Activated CD4-positive, alpha-beta T cell treated with anti-CD3 and anti-CD28 coated beads for 4 hours (primary cell): ENCODE measurements at places on chromosomes 3 and 15.

GRCh38 chr3:139934613-139935015, 371 bp upstream of the CLSTN2 start:
- no peak for DNase-seq

- no peak for DNase-seq
These were observed 25.0 kb upstream of the ACAP2 start for GRCh38 chr3:195467641-195468390.

- DNase-seq: no peak
These were observed 27.4 kb downstream of the METTL6 start for GRCh38 chr3:15399970-15400369.

DNA sequence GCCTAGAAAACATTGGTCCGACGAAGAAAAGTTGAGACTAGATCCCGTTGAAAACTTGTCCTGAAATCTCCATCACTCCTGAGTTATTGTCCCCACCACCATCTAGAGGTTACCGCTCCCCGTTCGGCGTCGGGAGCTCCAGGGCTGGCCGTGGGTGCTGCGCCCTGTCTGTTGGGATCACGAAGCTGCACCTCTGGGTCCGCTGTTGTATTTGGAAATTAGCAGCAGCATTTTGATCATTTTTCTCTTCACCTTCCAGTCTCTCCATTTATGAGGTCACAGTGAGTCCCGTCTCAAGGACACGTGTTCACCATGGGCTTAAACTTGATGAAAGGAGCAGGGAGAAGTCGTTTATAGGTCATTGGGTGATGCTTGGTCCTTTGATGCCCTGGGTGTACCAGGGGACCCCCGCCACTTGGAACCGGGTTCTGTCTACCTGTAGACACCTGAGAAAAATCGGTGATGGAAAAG, 565 bp downstream of the MANF start:
- DNase-seq: no peak

DNA sequence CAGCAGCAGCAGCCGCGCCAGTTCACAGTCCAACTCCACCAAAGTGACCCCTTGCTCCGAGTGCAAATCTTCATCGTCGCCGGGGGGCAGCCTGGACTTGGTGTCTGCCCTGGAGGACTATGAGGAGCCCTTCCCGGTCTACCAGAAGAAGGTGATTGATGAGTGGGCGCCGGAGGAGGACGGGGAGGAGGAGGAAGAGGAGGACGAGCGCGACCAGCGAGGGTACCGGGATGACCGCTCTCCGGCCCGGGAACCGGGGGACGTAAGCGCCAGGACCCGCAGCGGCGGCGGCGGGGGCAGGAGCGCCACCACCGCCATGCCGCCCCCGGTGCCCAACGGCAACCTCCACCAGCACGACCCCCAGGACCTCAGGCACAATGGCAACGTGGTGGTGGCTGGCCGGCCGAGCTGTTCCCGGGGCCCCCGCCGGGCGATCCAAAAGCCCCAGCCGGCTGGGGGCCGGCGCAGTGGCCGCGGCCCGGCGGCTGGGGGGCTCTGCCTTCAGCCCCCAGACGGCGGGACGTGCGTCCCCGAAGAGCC, 224.1 kb upstream of the IL12A start:
- DNase-seq: no peak

- DNase-seq: no peak
These were observed 324.0 kb upstream of the SLCO3A1 start for GRCh38 chr15:91529534-91529933.

GRCh38 chr3:128447561-128448013, 19.1 kb downstream of the DNAJB8 start:
- peak; percentile 20 for DNase-seq

DNA sequence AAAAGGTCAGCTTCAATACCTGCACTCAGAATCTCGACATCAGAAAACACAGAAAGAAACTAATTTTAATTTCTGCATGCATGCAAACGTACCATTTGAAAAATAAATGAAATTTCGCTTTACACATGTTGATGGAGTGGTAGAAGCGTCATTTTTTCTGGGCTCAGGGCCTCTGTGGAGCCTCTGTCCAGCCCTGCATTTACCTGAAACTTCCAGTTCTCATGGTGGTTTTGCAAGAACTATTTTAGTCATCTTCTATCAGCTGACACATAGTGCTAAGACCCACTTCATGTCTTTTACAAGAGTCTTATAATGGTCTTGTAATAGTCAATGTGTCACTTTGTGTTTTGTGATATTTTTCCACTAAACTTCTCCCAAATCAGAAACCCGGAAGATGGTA, 5.3 kb downstream of the KY start:
- DNase-seq: no peak

DNA sequence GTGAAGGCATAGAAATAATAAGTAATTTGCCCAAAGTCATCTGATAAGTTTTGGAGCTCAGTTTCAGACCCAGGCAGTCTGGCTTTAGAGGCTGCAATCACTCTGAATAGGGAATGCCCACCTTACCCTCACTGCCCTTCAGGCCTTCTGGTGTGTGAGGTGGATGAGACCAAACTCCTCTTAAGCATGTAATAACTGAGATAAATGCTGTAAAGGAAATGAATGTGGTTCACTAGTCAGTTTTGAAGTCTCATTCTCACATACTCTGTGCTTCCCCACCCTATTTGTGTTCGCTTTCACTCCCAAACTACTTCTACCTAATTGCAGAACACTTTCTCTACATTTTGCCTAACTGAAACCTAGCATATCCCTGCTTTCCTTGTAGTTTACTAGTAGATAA, 144.1 kb downstream of the FILIP1L start:
- DNase-seq: no peak

- DNase-seq: no peak
These were observed 1214.8 kb downstream of the NSUN3 start for GRCh38 chr3:95277613-95278012.

DNA sequence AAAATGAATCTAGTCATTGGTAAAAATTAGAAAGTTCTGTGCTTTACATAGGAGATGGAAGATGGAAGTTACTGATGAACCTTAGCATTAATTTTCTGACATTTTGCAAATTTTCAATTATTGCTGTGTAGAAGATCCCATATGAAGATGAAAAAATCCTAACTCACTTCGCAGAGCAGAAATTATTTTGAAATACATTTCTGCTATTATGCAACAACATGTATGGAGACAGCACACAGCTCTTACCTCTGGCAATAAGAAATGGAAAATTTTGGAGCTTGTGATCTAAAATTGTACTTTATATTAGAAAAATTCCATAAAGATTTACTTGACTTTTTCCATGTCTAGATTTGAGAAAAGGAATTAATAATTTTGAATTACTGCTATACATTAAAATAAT, 177.9 kb downstream of the WDR72 start:
- DNase-seq: no peak

DNA sequence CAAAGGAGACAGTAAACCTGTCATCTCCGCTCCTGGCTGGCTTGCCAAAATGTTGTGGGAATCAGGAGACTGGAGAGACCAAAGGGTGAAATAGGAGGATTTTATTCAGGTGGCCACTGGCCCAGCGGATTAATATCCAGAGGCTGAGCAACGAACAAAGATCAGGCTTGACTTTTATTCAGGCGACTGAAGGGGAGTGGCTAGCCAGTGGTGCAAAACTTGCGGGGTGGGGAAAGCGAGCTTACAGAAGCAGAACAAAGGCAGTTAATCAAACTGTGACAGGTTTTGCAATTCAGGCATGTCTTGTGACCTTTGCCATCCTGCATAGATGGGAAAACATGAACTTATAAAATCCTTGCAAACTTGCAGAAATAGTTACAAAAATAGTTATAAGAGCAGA, 19.8 kb upstream of the ACAD9 start:
- DNase-seq: no peak

- DNase-seq: no peak
These were observed 19.6 kb downstream of the ATG7 start for GRCh38 chr3:11291808-11292207.

DNA sequence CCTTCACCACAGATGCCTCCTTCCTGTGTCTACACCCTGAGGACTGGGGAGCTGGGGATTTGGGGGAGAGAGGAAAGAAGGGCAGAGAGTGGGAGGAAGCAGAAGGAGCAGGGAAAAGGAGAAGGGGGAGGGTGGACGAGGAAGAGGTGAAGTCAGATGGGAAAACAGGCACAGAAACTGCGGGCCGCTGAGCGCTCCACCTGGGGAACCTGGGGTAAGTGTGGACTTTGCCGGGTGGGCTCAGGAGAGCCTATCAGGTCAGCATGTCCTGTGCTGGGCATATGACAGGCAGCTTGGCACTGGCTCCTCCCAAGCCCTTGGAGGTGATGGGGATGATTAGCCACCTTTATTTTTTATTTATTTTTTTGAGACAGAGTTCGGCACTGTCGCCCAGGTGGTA, 62.6 kb downstream of the CORO2B start:
- DNase-seq: no peak

GRCh38 chr3:135456108-135456790, 509.3 kb upstream of the PPP2R3A start:
- DNase-seq: no peak

DNA sequence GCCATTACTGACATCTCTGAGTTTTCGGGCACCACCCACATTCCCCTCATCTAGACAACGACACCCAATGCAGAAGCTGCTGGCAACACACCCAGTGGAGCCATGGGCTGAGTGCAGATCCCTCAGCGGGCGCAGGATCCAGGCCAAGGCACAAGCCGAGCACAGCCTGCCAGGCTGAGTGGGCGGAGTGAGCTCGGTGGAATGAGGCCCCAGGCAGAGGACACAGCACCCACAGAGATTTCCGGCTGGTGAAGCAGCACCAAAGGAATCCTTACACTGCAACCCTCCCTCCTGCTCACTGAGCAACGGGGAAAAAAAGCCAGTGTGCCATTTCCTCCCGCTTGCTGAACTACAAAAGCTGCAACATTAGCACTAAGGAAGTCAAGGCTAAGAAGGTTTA, 34.3 kb downstream of the ZMAT3 start:
- DNase-seq: peak; percentile 39

GRCh38 chr15:43505738-43506137, 11.7 kb upstream of the MAP1A start:
- DNase-seq: no peak

DNA sequence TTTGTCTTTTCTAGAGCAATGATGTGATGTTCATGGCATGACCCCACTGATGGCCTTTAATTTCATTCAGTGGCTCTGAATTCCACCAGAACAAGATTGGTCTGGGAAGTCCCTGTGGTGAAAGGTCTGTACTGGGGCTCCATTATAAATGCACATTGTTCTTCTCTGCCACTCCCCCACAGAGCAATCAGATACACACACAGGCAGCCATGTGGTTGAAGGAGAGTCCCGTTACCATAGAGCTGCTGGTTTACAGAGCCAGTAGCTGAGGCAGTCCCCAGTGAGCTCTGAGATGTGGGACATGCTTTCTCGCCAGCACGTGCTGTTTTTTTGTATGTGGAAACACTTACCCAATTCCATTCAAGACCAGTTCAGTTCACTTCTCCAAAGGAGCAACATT, 172.7 kb upstream of the TRIM42 start:
- no peak for DNase-seq

DNA sequence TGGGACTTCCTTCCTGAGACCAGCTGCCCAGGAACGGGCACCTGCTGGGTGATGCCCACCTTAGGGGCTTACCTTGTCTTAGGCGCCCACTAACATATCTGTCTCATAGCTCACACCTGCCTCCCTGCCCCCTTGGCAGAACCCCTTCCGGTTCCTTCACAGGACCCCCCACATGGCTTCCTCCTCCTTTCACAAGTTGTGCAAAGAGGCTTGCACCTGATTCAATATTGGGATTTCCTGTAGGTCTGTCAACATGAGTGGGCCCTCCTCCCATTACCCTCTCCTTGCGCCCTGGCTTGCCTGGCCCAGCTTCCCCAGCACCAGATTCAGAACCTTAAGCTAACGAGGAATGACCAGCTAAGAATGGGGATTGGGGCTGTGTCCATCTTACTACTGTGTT, 633 bp downstream of the THPO start:
- DNase-seq: no peak

DNA sequence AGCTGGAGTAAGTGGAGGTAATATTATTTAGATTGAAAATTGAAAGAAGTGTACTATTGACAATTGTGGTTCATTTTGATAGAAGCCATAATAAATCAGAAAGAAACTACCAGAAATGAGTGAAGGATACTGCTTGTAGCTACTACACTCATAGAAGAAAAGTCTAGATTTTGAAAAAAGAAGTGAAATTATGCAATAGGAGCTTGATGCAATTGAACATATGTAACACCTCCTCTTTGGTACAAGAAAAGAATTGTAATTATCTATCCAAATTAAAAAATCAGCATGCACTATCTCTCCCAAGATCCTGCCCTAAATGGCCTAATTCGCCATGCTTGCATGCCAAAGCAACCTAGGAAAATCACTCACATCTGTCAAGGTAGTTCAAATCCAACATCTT, 51.1 kb upstream of the CD200R1L start:
- no peak for DNase-seq

GRCh38 chr15:52095597-52096262, 16.8 kb downstream of the BCL2L10 start:
- DNase-seq: no peak

DNA sequence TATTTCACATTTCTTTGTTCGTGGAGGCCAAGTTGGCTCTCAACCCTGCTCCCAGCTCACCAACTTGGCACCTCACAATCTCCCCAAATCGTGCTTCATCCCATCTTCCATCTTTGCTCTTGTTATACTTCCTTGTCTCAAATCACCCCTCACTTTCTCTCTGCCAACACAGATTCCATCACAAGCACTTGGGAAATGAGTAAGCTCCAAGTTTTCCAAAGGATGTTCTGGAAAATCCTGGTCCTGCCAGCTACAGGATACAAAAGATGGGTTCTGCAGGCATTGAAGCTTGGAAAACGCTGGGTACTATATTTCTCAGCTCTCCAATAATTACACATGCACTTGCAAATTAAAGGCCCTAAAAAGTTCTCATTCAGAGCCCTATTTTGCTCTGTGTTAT, 4.1 kb upstream of the TM4SF4 start:
- no peak for DNase-seq

DNA sequence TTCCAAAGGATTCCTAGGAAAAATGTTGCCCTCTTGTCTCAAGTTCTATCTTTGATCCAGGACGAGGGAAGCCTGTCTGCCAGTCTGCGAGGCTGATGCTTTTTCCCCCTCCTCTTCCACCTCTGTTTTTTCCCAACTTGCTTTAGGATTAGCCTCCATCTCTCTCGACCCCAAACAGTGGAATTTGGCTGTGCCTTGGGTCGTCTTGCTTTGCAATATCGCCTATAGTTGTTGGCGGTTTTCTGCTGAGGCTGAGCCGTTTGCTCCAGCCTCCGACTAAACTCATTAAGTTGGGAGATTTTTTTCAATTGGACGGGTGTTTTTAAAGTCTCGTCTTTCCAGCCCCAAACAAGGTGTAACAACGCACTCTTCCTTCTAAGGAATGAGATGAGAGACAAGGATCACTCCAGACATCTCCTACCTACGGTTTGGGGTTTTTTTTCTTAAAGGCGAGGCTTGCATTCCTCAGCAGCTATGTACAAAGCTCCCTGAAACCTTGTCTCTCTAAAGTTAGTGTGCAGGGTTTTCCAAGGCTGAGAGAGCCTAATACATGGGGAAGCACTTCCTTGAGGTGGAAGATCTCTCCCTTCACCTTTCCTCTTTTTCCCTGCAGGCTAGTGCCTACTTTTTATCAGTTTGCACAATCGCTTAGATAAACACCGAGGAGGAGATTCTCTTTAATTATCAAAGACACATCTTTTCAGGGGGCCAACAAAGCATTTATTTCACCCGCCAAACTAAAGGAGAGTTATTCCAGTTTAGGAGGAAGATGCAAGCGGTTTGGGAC, 4.8 kb upstream of the NR2F2 start:
- no peak for DNase-seq

GRCh38 chr3:82261013-82261412, 499.6 kb upstream of the GBE1 start:
- DNase-seq: no peak

- no peak for DNase-seq
These were observed 192.0 kb downstream of the TPRG1 start for GRCh38 chr3:189363590-189364255.

- DNase-seq: no peak
These were observed 389.4 kb upstream of the TPM1 start for GRCh38 chr15:62653122-62653521.
